K562 (cell line): ENCODE measurements at places on chromosomes 11 and 22.
A peak's percentile ranks its signal among the peaks of the same experiment; 100 is the strongest.

DNA sequence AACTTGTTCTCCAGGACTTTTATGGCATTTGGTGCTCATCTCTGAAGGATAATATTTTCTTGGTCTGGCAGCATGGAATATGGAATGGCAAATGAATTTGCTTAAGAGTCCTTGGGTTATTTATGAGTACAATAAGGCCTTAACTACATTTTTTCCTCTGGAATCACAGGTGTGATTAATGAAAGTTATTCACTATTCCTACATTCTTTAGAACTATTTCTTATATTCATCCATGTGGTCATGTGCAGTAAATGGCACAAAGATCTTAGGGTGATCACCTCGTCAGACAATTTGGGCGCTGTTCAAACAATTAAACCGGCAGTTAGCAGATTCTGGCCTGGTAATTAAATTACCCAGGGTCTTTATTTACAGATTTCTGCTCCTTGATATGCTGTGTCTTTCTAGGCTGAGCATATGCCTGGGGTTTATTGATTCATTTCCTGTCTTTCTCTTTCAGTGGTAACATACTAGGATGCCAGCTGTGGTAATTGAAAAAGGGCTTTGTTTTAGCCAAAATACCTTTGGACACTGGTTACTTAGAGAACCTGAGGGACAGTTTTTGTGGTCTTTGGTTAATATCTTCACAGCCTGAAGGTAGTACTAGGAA lies 31.6 kb downstream of the SIK2 start:
- H3K4me3 ChIP-seq = no peak overlapping the region
- H3K36me3 ChIP-seq = peaks cover 8% of the 10 kb centered on the region; the same call in 2 of the 3 replicates
- no peaks in the 10 kb centered on the region for H3K27me3 ChIP-seq
- peak overlapping the region; percentile 4; the same call in 1 of the 3 replicates for H3K27ac ChIP-seq

DNA sequence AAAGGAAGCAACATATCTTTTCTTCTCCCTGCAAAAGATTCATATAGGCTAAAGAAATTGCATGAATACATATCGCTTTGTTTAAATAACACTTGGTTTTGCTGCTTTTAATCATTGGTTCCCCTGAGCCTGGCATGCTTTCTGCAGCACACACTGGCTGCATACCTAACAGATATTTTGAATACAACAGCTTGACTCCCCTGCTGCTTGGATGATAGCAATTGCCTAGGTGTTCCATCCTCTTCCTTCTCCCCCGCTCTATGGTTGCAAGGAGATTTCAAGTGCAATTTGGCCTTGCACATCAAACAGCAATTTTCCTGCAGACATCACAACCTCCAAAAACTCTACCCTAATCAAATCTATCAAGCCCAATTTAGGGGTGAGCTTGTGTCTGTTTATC lies 430.0 kb downstream of the NTM start:
- no peak overlapping the region for H3K4me3 ChIP-seq
- DNase-seq = no peak
- H3K27me3 ChIP-seq = no peaks in the 10 kb centered on the region
- no peak overlapping the region for H3K27ac ChIP-seq
- no peaks in the 10 kb centered on the region for H3K36me3 ChIP-seq

GRCh38 chr22:22168190-22168940 lies 76.2 kb upstream of the VPREB1 start:
- peak; percentile 88 for DNase-seq
- H3K27ac ChIP-seq = no peak overlapping the region
- no peaks in the 10 kb centered on the region for H3K36me3 ChIP-seq
- peak overlapping the region; percentile 3; the same call in 1 of the 2 replicates for H3K4me3 ChIP-seq
- H3K4me1 ChIP-seq = no peaks in the 10 kb centered on the region
- H3K27me3 ChIP-seq = peaks cover 21% of the 10 kb centered on the region; the same call in 1 of the 2 replicates

GRCh38 chr22:38317122-38317994 lies at the start of gene CSNK1E:
CSNK1E (minus strand) TSS chr22:38317433; CDS start chr22:38314157, 3,276 bp downstream.
- peak within 1 kb of the TSS; percentile 95 for H3K27ac ChIP-seq
- H3K4me1 ChIP-seq = peaks cover 23% of the 10 kb centered on the region
- H3K4me3 ChIP-seq = peak within 1 kb of the TSS; percentile 86
- H3K36me3 ChIP-seq = peaks cover 25% of the 10 kb centered on the region; the same call in 1 of the 3 replicates

DNA sequence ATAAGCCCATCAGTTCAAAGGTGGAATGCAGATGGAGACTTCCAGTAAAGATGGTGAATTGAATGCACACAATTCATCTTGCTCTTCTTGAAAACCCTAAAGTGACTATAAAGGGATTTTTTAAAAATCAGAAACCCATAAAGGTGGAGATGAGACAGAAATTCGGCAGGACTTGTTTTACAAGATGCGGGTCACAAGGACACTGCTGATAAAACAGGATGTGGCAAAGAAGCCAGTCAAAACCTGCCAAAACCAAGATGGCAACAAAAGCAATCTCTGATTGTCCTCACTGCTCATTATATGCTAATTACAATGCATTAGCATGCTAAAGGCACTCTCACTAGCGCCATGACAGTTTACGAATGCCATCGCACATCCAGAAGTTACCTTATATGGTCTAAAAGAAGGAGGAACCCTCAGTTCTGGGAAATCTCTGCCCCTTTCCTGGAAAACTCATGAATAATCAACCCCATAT lies 137.1 kb downstream of the NECTIN1 start:
- peak overlapping the region; percentile 43; the same call in 1 of the 3 replicates for H3K27ac ChIP-seq
- H3K27me3 ChIP-seq = no peaks in the 10 kb centered on the region
- no peak overlapping the region for H3K4me3 ChIP-seq
- peaks cover 28% of the 10 kb centered on the region for H3K4me1 ChIP-seq

DNA sequence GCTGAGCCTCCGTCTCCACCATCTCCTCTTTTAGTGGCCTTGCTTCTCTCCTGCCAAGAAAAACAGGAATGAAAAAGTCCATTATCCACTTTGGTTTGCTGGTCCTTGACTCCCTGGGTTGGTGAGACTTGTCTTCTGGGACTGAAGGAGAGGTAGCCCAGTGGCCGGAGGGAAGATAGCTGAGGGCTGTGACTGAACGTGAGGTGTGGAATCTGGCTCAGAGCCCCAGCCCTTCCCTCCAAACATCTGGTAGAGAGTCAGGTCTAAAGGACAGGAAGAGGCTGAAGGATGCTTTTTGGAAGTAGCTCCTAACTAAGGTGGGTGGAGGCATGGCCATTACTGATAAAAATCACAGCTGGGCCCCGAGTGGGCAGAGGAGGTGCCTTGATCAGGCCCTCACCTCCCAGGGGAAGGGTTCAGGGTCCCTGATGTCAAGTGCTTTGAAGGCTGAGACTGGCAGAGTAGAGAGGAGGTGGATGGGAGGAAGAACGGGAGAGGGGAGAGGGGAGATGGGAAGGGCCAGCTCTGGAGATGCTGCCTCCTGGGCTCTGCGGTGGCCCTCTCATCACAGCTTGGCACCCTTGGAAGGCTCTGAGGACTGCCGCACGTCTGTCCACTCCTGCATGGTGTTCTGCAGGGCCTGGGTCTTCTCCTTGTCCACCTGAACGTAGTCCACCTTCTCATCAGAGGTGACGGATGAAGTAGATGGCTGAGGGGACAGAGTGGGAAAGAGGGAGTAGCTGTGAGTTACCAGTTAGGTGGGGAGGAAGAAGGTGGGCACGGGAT lies 30.2 kb downstream of the USP35 start:
- no peak overlapping the region for H3K4me3 ChIP-seq
- H3K27me3 ChIP-seq = no peaks in the 10 kb centered on the region
- peaks cover 89% of the 10 kb centered on the region; the same call in 2 of the 3 replicates for H3K36me3 ChIP-seq
- peaks cover 12% of the 10 kb centered on the region; the same call in 2 of the 3 replicates for H3K4me1 ChIP-seq
